ENCODE measurements at places on chromosomes 11 and 22.

DNA sequence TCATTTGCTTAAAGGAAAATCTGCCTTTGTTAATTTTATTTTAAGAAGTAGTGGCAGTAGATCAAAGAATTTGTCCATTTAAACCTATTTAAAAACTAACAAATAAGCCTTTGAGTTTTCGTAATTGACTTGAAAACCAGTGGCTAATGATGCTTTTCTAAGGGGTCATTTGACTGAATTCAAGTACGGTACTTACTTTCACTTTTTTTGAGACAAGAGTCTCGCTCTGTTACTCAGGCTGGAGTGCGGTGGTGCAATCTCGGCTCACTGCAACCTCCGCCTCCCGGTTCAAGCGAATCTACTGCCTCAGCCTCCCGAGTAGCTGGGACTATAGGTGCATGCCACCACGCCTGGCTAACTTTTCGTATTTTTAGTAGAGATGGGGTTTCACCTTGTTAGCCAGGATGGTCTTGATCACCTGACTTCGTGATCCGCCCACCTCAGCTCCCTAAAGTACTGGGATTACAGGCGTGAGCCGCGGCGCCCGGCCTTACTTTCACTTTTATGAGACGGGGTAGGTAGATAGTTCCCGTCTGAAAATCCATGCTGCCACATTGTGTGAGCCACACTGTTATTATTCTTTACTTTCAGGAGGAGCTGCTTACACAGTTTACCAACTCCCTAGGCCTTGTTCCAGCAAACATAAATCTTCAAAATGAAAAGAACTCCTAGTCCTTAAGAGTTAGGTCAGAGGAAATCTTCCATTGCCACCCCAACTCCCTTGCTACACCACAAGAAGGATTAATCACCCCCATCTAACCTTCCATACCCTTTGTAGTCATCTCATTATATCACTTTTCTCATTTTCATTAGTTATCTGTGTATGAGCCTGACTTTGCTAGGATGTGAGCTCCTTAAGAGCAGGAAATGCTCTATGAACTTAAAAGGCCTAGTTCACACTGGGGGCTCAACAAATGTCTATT, 926.6 kb upstream of the CCDC90B start:
- no peak for DNase-seq

GRCh38 chr11:47375020-47375419, 3.3 kb downstream of the SPI1 start:
- DNase-seq = no peak

DNA sequence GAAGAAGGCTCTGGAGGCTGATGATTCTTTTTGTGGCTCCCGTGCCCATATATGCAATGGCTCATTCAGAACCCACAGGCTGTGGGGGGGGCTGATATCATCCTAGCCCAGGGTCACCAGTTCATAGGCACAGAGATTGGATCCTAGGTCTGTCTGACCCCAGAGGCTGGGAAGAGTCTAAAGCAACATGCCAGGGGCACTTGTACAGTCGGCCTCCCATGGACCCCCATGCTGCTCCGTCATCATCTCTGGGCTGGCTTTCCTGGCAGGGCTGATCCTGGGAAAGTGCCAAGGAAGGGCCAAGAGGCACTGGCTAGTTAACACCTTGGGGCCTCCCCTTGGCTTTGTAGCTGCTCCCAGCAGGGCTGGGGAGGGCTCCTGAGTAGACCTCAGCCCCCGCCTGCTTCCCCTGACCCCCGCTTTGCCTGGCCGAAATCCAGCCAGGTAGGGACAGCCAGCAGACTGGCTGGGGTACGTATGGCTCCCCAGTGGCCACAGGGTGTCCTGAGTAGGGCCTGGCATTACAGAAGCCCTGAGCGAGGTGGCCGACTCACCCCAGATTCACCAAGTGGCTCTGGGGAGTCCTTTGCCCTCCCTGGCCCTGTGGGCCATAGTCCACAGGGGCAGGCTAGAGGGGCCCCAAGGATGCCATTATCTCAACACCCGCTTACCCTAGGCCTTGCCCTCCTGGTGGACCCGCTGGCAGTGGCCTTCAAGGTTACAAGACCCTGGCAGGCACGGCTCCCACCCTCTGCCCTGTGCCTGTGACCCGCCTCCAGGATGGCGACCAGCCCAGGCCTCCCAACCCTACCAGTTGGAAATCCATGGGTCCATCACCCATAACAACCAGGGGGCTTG, 22.5 kb downstream of the FADS3 start:
- DNase-seq = no peak

DNA sequence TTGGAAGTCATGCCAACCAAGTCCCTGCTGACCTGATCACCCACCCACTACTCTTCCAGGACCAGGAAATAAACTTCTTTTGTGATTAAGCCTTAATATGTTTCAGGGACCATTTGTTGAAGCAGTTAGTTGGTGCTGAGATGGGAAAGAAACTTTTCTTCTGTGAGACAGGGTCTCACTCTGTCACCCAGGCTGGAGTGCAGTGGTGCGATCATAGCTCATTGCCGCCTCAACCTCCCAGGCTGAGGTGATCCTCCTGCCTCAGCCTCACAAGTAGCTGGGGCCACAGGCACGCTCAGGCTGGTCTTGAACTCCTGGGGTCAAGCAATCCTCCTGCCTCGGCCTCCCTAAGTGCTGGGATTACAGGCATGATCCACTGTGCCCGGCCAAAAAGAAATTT, 10.6 kb downstream of the SUSD2 start:
- DNase-seq = no peak

GRCh38 chr22:38879108-38879729, 7.2 kb upstream of the CBX6 start:
- no peak for DNase-seq

- no peak for DNase-seq
These were observed 1.5 kb upstream of the IGF2 start for GRCh38 chr11:2140411-2141400.

GRCh38 chr11:27720277-27720830, 20.1 kb upstream of the BDNF start:
- DNase-seq = no peak

- DNase-seq = no peak
These were observed 7.2 kb downstream of the ARSA start for GRCh38 chr22:50620593-50621355.

DNA sequence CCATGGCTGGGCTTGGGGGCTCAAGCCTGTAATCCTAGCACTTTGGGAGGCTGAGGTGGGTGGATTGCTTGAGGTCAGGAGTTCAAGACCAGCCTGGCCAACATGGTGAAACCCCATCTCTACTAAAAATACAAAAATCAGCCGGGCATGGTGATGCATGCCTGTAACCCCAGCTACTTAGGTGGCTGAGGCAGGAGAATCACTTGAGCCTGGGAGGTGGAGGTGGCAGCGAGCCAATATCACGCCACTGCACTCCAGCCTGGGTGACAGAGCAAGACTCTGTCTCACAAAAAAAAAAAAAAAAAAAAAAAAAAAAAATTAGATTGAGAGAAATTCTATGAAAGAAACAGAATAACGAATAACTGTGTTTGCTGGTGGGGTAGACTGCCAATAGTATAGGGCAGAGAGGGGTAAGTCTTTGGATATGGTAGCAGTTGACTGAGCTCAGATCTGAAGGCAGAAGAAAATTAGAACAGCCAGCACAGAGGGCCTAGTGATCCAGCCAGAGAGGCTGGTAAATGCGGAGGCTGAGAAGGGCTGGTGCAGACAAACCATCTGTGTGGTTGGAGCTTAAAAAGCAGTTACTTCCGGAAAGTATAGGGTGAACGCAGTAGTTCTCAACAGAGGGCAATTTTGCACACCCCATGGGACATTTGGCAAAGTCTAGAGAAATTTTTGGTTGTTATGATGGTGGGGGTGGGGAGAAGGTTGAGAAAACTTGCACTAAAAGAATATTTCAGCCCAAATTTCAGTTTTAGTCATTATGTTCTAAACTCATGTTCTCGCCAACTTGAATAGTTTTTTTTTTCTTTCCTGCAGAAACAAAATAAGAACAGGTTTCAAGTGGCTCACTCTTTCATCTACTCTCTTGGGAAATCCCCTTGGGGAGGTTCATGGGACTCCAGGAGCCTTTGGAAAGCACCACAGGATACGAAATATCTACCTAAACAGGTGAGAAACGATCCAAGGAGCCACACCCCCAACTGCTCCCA, 1.6 kb upstream of the HORMAD2 start:
- DNase-seq = no peak

GRCh38 chr11:111378861-111379601, at the start of gene POU2AF1:
TSS of gene POU2AF1 (minus strand) at chr11:111379275. CDS start at chr11:111379177, 98 bp downstream.
- DNase-seq = no peak

GRCh38 chr11:10197091-10197490, 96.9 kb downstream of the SBF2 start:
- no peak for DNase-seq

DNA sequence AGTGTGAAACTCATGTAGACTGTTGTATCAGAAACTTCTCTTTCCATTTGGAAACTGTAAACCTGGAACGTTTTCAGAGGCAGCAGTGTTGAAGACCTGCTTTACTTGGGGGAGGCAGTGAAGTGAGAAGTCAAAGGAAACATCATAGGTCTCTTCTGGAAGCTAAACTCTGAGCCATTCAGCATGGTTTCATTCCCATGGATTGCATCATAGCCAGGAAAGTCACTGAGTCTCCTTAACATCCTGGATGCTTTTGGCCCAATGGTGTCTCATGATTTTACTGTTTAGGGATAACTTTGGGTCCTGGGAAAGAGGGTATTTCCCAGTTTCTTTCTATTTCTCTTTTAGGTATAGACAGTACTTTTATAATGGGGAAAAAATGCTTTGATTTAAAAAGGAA, 153.2 kb upstream of the E2F8 start:
- DNase-seq = no peak

GRCh38 chr11:91239359-91239758, 985.3 kb upstream of the FAT3 start:
- no peak for DNase-seq

- no peak for DNase-seq
These were observed at the start of gene BRD1 for GRCh38 chr22:49827853-49828598. TSS of gene BRD1 (minus strand) at chr22:49827873. CDS start at chr22:49824317, 3,556 bp downstream.

GRCh38 chr22:36471341-36471821, 10.1 kb downstream of the TXN2 start:
- no peak for DNase-seq

- DNase-seq = no peak
These were observed 713.9 kb upstream of the CCDC179 start for GRCh38 chr11:23574149-23574548.

DNA sequence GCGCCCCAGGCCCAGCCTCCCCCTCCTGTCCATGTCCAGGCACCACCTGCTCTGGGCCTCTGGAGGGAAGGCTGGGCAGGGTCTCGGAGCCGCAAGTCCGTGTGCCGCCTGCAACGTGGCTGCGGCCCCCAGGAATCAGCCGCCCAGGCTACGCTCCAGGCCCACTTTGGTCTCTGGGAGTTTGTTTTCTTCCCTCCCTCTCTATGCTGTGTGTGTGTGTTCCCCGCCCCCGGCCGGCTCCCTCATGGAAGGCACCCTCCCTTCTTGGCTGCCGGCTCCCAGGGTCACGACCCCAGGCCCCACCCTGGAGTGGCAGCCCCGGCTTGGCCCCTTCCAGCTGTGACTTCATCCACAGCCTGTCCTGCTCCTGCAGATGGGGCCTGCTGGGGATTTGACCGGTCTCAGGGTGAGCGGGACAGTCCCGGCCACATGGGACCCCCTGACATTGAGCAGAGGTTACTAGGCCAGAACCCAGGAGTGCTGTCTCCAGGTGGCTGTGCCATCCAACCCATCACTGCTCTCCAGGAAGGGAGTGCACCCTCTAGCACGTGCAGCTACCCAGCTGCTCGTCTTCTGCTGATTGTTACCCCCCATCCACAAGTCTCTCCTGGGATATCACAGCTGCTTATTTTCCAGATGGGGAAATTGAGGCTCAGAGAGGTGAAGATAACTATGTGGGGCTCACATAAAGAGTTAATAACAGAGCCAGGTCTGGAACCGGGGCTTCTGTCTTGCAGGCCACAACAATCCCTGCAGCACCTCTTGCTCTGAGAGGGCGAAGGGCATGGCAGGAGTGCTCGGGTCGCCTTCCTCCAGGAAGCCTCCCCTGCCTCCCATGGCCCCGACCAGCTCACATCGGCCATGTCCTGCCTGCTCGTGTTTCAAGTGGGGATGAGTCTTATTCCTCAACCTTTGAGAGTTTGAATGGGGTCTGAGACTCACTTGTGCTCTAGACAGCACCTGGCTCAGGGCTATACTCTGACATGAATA, 2.8 kb upstream of the LIF start:
- no peak for DNase-seq

DNA sequence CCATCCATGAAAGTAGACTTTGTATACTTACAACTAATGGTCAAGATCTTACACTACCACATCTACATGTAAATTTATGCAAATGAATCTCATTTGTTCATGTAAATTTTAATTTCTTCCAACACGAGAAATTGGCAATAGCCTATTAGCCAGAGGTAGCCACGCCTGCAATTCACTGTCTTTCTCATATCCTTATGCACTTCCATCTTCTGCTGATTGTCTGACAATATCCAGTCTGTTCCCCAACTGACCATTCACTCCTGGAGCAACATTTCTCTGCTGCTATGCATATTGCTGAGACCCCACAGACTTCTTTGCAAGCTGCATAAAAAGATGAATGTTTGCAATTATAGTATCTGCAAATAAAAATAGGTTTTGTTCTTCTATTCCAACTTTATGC, 2.5 kb downstream of the NNMT start:
- DNase-seq = no peak

- DNase-seq = no peak
These were observed 16.4 kb upstream of the OR5AL1 start for GRCh38 chr11:56396047-56396446.

- DNase-seq = no peak
These were observed 18.2 kb downstream of the MCAM start for GRCh38 chr11:119298726-119299125.

DNA sequence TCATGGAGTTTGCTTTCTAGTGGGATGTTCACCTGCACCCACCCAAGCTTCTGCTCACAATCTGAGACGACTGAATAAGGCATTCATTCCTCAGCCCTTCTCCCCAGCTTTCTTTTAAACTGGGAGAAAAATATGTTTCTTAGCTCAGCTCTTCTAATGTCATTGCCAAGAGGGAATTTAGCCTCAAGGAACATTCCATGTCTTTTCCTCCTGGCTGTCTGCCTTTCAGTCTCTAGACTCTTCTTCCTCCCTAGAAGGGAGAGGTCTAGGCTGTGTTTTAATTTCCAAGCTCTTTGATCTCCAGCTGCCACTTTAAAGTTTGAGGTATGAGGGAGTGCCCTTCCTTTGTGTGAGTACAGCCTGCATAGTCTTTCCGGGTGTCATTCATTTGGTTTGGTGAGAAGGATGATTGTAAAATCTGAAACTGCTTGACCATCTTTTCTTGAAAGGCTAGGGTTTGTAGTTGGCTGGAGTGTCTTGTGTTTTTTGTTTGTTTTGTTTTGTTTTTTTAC, 11.7 kb upstream of the HTATIP2 start:
- no peak for DNase-seq

- DNase-seq = no peak
These were observed 437 bp downstream of the KIAA0930 start for GRCh38 chr22:45240104-45240809.

GRCh38 chr22:41184679-41185078, 20.4 kb upstream of the L3MBTL2 start:
- DNase-seq = no peak

- DNase-seq = no peak
These were observed 34.8 kb downstream of the NEU3 start for GRCh38 chr11:75023446-75024067.
